ENCODE measurements at places on chromosomes 2 and 18.

DNA sequence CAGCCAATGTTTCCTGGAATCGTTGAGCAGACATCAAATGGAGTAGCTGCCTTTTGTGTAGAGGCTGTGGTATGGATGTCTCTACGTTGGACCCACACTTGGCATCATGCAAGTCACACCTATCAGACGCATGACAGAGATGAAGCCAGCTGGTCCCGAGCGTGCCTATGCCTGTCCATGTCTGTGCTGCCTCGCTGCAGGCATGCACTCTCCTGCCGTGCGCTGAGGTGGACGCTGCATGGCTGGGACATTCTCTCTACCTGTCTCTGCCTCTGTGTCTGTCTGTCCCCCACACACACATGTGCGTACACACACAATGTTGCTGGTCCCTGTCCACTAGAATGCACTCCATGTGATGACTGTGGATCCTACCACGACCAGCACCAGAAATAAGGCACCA is 514.2 kb upstream of the MYT1L start:
- no peak for DNase-seq

GRCh38 chr2:184520441-184520840 is 77.9 kb upstream of the ZNF804A start:
- DNase-seq, result no peak

DNA sequence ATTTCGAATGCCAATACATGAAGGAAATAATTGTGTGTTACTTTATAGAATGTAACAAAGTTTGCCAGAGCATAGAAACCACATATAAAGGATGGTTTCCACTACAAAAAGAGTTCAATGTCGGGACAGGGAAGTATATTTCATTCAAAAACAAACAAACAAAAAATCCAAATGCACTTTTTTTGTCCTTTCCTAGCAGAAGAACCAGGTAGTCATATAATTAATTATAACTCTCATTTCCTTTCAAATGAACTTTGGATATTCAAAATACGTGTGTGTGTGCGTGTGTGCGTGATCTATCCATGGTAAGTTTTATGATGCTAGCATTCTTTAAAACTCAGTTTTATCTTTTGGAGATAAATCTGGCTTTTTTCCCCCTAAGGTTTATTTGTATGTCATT is 8.3 kb downstream of the FN1 start:
- DNase-seq, result no peak

- DNase-seq, result no peak
Measured at GRCh38 chr2:102042196-102043081, 50.7 kb downstream of the IL1R2 start.

- DNase-seq, result no peak
Measured at GRCh38 chr2:391696-392095, 103.8 kb upstream of the ALKAL2 start.

- DNase-seq, result no peak
Measured at GRCh38 chr2:144753416-144753815, 233.5 kb upstream of the ZEB2 start.

DNA sequence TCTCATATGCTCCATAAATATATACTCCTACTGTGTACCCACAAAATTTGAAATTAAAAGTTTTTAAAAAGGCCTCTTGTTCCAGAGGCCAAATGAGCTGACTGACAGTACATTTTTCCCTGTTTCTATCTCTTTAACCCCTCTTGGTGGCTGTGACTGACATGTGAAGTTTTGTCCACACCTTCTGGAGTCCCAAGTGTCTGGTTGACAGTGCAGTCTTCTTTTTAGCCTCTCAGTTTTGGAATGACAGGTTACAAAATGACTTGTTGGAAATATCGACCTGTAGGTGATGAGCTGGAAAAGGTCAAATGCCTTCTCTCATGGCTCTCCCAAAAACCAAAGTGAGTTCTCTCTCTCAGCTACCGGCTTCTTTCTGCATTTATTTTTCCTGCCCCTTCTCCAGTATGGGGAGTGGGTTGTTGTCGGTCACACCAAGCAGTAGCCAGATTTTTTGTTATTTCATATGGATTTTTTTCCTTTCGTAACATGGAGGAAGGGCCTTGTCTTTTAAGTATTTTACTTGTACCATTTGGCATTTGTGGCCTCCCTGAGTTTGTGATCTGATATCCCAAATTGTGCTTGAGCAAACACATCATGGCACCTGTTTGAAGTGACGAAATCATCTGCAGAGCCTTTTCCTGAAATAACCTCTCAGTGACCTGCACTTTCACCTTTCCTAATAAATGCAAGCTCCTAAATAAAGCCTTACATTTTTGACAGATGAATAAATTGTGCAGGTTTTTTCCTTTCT is 143.9 kb downstream of the ESCO1 start:
- no peak for DNase-seq

DNA sequence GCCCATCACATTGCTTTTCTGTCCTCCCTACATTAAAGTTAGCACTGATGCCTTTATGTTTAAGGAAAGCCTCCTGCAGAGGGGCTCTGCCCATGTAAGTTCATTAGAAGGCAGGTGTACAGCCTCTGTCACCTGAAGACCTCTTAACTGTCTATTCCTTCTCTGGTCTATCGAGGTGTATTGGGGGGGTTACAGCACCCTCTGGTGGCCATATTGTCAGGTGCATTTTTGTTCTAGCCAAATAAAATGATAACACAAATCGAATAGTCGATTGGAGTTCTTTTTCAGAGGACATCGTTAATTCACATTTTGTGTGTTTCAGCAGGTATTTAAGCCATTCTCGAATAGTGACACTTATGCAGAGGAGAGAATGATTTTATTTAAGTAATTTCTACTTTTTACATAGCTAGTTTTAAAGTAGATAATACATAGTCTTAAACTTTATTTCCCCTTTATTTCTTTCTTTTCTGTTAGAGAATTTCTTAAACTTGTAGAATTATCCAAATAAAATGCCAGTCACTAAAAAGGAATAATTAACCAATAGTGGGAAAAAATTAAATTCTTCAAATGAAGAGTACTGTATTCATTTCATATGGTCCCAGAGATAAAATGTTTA is 136.8 kb downstream of the NEDD4L start:
- DNase-seq, result peak; percentile 62

DNA sequence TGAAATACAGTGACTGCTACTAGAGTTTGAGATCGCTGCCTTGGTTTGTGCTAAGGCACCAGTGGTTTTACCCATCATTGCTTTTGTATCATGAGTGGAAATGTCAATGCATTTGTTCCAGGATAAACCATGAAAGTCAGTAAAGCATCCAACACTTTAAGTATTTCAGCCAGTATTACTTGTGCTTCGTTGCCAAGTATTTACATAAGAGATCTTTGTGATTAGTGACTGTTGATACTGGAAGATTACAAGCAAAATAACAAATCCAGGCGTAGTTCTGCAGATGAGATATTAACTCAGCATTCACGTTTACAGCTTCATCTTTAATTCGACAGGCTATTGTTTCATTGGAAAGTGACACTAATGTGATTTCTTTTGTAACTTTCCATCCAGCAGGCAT is 90.3 kb upstream of the B3GNT7 start:
- no peak for DNase-seq
